ENCODE measurements at places on chromosomes 7 and 10.
A peak's percentile ranks its signal among the peaks of the same experiment; 100 is the strongest.

- DNase-seq, result no peak
Observed at GRCh38 chr10:130559547-130559880, 423.3 kb downstream of the GLRX3 start.

DNA sequence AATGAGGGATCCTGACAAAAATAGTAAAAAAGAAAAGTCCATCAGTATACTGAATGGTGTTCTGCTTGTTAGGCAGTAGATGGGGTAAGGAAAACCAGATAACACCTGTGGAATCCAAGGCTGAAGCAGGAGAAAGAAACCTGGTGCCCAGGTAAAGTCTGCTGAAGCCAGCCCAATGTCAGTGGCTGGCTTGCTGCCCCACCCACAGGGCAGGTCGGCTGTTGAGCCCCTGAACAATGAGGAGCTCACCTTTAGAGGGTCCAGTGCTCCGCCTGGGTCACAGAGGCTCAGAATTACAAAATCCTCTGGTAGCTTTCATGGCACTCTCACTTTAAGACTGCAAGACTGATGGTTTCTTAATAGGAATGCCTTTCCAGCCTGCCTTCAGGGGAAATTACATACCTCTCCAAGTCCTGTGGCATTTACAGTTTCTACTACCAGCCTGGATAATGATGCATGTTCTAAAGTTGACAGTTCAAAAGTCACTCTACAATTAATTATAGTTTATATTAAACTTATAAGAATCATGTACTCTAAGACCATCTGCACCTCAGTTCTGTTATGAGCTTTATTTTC, 23.8 kb downstream of the DHX32 start:
- DNase-seq, result no peak

DNA sequence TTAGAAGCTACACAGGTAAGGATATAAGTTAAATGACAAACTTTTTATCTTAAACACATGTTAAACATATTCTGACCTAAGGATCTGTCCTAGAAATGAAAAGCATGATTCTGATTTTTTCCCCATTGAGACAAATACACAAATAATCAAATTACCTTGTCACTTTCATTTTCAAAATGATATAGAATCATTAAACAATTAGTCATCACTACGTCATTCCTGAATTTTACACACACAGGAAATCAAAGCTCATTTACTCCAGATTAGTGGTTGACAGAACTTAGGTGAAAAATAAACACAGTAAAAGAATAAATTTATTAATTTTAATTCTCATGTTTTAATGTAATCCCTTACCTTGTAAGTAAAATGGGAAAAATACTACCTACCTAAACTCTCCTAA, 89.0 kb downstream of the AASS start:
- DNase-seq, result no peak

GRCh38 chr7:41679566-41679965, 23.3 kb downstream of the INHBA start:
- no peak for DNase-seq

GRCh38 chr7:158588878-158589442, 1.3 kb upstream of the PTPRN2 start:
- no peak for DNase-seq

DNA sequence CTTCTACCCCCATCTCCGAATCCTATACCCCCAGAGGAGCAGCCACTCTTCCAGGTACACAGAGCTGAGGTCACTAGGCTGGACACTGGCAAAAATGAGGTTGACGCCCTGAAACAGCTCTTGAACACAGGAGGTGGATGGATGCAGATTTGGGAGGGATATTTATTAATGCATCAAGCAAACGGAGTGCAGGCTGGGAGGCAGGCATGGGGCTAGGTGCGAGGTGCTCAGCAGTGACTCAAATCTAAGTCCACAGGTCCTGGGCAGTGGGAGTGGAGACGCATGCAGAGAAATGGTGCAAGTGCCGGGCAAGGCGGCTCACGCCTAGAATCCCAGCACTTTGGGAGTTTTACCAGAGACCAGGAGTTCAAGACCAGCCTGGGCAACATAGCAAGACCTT, 11.0 kb downstream of the GUSB start:
- DNase-seq, result no peak

DNA sequence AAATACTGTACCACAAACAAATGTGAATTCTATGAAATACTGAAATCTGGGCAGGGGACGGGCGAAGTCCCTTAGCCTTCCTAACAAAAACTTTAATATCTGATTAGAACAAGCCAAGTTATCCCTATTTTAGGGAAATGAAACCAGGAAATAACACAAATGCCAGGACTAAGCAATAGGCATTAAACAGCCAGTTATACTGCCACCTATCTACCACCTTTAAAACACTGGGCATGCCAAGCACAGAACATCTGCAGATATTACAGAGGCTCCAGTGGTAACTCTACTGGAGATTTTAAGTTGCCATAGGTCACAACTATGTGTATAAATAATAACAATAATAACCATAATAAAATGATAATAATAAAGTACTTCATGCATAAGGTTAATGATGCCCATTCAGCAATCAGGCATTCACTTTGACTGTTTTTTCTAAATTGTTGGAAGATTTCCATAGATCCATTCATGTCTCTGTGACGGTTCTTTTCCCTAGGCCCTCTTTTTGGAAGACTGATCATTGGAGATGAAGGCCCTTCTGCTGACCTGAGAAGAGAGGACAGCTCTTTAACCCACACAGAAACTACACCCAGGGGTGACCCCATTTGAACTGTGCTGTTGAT, 195.7 kb downstream of the CACNA2D1 start:
- DNase-seq, result no peak

DNA sequence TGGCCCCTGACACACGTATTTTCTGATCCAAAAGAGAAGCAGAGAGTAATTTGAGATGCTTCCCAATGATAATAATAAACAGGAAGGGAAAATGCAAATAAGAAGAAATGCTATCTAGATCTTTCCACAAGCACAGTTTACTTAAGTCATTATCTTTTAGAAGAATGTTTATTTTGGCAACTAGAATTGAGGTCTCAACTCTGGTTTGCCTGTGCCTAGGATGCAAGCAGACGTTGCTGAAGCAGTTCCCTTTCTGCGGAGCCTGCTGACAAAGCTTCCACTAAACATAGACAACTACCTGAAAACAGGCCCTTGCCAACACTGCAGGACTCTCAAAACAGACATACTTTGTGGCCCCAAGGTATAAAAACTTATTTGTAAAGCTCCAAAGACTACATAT, 315.8 kb upstream of the POM121L12 start:
- DNase-seq, result no peak

DNA sequence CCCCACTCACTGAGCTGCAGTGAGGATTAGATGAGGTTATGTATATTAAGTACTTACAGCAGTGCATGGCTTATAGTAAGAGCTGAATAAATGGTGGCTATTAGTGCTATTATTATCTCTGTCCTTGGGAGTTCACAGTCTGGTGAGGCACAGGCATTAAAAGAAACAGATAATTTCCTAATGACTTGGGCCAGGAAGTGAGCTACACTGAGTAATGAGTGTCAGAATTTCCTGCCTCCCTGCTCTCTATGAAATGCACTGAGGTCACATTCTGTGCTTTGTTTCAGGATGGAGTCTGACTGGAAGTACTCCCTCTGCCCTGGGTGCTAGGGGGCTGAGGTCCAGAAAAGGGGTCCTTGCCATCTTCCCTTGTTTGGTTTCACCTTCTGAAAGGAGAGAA, 48.7 kb upstream of the LOXL4 start:
- no peak for DNase-seq

GRCh38 chr7:148159331-148159730, 431.2 kb upstream of the C7orf33 start:
- no peak for DNase-seq

DNA sequence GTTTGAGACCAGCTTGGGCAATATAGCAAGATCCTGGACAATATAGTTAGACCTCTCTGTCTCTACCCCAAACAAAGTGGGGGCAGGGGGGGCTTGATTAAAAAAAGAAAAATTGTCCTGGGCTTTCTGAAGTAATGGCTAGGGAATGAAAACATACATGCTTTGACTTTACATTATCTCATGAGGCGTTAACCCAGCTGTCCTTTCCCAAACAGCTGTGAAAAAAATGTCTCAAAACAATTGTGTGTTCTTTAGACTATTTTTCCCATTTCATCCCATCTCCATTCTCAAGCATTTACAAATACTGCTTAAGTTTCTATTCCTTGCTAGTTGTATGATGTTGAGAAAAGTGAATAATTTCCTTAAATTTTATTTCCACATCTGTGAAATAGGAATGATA, 27.0 kb upstream of the CDK13 start:
- no peak for DNase-seq

DNA sequence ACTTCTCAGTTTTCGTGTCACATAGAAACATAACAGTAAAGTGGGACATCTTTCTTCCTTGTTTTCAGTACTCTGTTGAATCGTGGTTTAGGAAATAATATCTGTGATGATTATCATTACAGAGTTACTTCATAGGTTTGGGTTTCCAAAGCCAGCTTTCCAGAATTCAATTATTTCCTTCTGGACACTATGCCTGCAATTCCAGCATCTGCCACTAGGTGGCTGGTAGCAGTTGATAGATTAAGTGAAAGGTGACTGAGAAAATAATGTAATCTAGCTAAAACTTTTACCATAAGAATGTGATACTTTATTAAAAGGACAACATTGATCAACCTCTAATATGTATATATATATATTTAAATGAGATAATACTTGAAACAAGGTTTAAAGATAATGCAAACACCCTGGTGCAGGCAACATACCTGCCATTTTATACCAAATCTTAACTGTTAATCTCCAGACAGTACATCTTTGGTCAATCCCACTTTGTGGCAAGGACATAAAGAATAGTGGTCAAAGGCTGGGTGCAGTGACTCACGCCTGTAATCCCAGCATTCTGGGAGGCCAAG, 102.6 kb downstream of the SH3PXD2A start:
- DNase-seq, result no peak

GRCh38 chr7:39430909-39431641, 135.1 kb upstream of the YAE1 start:
- DNase-seq, result no peak

- DNase-seq, result no peak
Observed at GRCh38 chr7:116912269-116912909, 40.9 kb upstream of the ST7 start.

DNA sequence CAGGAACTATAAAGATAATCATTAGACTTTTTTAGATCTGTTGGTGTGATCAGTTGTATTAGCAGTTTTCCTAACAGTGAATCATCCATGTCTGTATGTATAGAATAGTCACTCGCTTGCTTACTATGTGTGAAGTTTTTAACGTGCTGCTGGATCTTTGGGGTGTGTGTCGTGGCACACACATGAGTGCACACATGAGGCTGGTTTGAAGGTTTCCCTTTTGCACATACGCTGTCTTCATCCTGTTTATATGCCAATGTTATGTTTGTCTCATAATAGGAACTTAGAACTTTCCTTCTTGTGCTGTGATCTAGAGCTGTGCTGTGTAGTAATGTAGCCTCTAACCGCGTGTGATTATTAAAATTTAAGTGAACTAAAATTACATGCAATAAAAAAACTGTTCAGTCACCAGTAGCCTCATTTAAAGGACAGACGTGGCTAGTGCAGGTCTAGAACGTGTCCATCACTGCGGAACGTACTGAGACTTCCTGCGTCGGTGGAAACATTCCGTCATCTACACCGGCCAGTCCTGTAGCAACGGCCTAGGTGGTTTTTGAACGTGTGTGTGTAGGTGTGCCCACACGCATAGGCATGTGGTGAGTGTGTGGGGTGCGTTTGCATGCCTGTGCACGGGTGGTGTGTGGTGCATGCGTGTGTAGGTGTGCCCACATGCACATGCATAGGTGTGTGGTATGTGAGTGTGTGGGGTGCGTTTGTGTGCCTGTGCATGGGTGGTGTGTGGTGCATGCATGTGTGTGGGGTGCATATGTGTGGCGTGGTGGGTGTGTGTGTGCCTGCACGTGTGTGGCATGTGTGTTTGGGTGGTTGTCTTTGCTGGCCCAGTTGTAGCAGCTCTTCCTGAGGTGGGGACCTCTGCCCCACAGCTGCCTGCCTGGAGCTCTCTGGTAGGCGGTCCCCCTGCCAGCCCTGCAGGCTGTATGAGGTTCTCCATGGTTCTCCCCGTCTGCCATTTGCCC, 56.6 kb downstream of the INPP5A start:
- DNase-seq, result no peak

DNA sequence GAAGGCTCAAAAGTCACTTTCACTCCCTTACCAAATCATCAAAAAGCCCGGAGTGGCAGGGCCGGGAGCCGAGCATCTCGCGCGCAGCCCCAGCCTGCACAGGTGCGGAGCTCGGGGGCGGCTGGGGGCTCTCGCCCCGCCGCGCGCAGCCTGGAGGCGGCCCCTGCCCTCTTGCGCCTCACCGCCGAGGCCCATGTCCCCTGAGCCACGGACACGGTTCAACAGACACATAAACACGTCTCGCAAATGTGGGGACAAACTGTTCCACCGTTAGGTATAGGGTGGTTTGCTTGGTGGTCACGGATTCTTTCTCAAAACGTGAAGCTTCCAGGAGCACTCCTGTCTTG, 700 bp downstream of the GSAP start:
- DNase-seq, result no peak

DNA sequence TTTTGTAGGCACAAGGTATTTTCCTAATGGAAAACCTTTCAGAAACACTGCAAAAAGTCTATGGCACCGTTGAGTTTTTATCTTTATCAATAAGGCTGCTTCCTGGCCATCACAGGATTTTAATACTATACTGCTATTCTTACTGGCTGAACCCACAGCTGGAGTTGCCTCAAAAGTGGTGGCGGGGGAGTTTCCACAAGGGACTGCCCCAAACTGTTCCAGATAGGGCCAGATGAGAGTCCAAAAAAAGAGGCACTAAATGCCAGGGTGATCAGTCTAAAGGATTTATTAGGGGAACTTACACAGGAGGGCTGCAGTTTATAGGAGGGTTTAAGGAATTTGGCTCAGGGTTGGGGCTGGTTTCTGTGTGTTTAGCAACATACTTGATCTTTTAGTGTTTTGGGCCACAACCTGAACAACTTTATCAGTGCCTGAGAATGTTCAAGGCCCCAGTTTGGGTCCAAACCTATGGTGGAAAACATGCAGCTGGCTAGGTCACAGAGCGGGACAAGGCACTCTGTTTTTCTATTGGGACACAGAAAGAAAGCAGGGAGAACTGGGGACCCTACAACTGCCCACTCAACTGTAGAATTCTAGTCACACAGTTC, 41.4 kb downstream of the STAM start:
- DNase-seq, result peak; percentile 3

DNA sequence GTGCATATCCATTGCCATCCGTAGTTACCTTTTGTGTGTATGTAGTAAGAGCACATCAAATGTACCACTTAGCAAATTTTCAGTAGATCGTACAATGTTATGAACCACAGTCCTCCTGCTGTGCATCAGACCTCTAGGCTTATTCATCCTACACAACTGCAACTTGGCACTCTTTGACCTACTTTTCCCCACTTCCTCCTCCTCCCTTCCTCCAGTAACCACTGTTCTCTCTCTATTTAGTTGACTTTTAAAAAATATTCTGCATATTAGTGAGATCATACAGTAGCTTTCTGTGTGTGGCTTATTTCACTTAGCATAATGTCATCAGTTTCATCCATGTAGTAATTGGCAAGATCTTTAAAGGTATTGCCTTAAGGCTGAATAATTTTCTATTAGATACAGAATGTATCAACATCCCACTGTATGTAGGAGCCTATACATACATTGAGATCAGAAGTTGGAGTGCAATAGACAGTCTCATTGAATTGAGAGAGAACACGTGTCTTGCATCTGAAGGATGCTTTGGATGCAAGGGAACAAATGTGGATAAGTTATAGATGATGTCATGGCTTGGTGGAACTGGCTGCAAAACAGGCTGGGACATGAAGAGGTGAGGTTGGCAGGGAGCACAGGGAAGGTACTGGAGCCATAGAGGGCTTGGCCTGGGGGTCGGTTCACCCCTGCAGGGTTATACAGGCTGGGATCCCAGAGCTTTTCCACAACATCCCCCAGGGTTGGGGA, 83.0 kb upstream of the FAM180A start:
- peak; percentile 67 for DNase-seq

- DNase-seq, result no peak
Observed at GRCh38 chr10:114974625-114975024, 36.6 kb downstream of the TRUB1 start.
